Activated B cell treated with CpG ODN at 0.5 μM for 24 hours (primary cell): ENCODE measurements at places on chromosomes 5 and 9.

- DNase-seq: no peak
These were observed 92.2 kb downstream of the DOCK8 start for GRCh38 chr9:306907-307306.

DNA sequence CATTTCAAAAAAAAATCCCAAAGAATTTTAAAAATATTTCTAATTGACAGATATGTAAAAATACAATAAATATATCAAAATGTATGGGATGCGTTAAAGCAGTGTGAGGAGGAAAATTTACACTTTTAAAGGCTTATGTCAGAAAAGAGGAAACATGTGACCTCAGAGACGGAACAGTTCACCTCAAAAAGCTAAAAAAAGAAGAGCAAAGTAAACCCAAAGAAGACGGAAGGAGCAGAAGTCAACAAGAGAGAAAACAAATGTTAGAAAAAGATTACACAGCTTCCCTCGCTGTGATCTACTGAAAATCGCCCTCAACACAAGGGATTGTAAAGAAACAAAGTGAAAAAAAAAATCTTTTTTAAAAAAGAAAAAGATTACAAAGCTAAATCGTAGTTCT is 186.9 kb downstream of the AUH start:
- DNase-seq: no peak

GRCh38 chr5:27962198-27962597 is 923.8 kb upstream of the CDH9 start:
- no peak for DNase-seq

DNA sequence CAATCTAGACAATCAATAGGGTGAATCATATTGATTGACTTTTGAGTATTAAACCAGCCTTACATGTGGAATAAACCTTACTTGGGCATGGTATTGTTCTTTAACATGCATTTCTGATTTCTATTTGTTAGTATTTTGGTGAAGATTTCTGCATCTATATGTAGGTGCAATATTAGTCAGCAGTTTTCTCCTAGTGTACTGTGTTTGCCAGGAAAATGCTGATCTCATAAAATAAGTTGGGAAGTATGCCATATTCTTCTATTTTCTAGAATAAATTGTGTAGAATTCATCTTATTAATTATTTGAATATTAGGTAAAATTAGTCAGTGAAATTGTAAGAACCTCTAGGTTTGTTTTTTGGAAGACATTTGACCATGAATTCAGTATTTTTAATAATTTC is 38.4 kb downstream of the ANXA2R start:
- no peak for DNase-seq

DNA sequence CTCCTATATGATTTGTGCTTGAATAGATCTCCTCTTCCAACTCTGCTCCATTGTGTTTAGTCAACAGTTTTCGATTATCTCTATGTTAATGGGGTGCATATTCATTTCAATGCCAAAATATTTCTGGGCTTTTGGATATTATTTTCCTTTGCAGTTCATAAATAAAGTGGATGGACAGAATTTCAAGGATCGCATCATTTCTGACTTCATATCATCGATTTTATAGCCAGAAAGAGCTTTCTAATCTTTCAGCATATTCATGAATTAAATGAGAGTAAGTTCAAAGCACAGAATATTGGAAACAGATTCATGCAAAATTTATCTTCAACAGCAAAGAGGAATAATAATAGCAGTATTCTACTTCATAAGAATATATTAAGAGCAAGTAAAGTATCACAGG is 60.0 kb upstream of the MINAR2 start:
- no peak for DNase-seq
